Uterus (tissue), 4 donors: ENCODE measurements at places on chromosomes 16 and 17.

DNA sequence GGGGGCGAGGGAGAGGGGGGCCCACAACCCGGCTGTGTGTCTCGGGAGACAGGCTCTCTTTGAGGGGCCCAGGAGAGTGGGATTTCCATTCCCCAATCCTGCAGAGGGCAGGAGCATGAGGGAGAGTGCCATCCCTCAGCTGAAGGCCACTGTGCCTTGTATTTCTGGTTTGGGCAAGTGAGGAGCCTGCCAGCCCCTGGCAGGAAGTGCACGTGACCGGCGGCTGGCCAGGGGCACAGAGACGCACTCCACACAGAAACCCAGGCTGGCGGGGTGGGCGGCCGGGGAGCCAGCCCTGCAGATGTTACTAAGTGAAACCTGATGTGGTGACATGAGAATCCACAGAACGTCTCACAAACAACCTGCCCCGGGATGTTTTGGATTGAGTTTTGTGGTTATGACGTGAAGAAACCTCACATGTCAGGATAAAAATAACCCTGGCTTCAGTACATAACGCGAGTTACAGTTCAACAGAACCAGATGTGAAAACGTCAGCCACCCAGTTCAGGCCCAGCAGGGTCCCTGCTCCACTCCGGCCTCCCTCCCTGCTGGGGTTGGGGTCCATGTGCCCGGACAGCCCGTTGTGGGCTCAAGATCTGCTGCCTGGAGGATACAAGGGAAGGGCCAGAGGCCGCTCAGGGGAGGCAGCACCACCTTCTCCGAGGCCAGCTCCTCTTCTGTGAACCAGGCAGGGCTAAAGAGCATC, 51.7 kb upstream of the MTSS2 start:
- no peak overlapping the region for H3K4me3 ChIP-seq
- peaks cover 7% of the 10 kb centered on the region for H3K4me1 ChIP-seq
- peak; percentile 71 for DNase-seq
- H3K36me3 ChIP-seq = no peaks in the 10 kb centered on the region

DNA sequence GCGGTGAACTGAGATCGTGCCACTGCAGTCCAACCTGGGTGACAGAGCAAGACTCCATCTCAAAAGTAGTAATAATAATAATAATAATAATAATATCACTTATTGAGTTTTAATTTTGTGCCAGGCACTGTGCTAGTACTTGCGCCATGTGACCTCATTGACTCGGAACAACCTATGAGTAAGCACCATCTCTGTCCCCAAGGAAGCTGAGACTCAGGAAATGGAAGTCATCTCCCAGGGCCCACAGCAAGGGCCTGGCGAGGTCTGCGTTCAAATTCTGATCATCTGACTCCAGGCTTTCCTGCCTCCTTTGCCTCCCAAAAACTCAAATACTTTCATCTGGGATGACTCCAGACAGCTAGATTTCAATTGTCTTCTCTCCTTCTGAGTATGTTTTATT, 162.9 kb downstream of the SEC14L1 start:
- H3K27ac ChIP-seq = no peak overlapping the region
- no peak overlapping the region for H3K4me3 ChIP-seq
- H3K27me3 ChIP-seq = no peaks in the 10 kb centered on the region

GRCh38 chr17:77373299-77374169, 232.8 kb downstream of the SEC14L1 start:
- peaks cover 36% of the 10 kb centered on the region for H3K4me1 ChIP-seq
- DNase-seq = peak; percentile 73
- H3K27me3 ChIP-seq = no peaks in the 10 kb centered on the region

DNA sequence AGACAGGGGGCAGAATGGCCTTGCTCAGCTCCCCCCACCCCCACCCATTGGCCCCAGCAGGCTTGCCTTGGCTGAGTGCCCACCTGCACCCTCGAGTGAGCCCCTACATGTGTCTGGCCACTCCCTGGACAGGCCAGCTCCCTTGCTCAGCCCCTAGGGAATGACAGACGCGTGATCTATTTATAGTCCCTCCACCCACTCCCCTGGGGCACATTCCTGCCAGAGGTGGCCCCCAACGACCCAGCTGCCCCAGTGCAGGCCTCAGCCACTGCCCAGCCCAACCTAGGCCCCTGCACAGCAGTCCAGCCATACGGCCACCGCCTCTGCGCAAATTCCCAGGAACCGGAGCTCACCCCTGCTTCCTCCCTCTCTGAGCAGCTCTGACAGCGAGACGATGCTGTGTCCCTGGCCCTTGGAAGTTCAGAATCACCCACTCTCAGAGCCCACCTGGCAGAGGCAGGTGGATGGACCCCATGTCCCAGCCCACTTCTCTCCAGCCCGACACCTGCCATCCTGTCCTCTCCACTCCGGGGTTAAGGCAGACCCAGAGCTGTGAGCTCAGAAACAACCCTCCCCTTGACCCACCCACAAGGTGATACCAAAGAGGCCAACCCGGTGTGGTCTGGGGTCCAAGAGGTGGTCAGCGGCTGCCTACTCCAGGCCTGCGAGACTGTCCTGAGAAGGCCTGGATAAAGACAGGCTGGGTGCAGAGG, 11.5 kb upstream of the P2RX1 start:
- no peak for DNase-seq
- no peaks in the 10 kb centered on the region for H3K36me3 ChIP-seq
- no peak overlapping the region for H3K27ac ChIP-seq
- no peaks in the 10 kb centered on the region for H3K4me1 ChIP-seq

DNA sequence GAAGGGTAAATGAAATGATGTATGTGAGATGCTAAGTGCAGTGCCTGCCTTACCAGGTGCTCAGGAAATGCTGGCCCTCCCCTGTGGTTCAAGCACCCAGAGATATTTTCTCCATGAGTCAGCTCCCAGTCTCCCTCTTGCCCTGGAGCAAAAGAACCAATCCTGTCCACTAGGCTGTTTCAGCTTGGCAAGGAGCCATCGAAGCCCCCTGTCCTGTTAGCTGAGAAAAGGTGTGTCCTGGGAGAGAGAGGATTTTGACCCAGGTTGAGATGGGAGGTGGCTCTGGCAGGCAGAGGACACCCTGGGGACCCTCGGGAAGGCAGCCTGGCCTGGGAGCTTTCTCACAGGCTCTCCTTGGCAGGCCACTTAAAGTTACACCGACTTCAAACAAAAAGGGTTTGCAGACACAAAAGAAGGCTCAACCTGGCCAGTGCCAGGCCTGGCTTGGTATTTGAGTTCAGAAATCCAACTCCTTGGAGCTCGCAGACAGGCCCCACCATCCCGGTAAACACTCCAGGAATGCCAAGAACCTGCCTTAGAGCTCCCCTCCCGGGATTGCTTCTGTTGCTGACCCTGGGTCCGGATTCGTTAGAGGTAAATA, 29.6 kb downstream of the NTN1 start:
- H3K36me3 ChIP-seq = no peaks in the 10 kb centered on the region
- no peak for DNase-seq
- no peaks in the 10 kb centered on the region for H3K4me1 ChIP-seq
- H3K4me3 ChIP-seq = no peak overlapping the region

DNA sequence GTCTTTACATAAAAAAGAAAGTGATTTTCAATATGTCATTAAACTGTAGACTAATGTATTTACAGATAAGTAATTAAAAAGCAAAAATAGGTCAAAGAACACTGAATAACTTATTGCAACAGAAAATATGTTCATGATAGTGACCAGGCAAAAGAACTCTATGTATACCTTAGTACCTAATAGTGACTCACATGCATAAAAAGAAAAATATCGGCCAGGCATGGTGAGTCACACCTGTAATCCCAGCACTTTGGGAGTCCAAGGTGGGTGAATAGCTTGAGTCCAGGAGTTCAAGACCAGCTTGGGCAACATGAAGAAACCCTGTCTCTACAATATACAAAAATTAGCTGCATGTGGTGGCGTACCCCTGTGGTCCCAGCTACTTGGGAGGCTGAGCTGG, 33.0 kb upstream of the TOM1L1 start:
- no peak for DNase-seq
- H3K27ac ChIP-seq = no peak overlapping the region
- H3K36me3 ChIP-seq = no peaks in the 10 kb centered on the region
- H3K4me1 ChIP-seq = no peaks in the 10 kb centered on the region
- no peaks in the 10 kb centered on the region for H3K27me3 ChIP-seq

- no peaks in the 10 kb centered on the region for H3K4me1 ChIP-seq
- no peak for DNase-seq
- H3K27ac ChIP-seq = no peak overlapping the region
- H3K27me3 ChIP-seq = no peaks in the 10 kb centered on the region
Measured at GRCh38 chr16:7653746-7654461, 321.3 kb downstream of the RBFOX1 start.

- DNase-seq = no peak
- no peak overlapping the region for H3K27ac ChIP-seq
Measured at GRCh38 chr17:53490447-53490968, 332.2 kb upstream of the KIF2B start.

DNA sequence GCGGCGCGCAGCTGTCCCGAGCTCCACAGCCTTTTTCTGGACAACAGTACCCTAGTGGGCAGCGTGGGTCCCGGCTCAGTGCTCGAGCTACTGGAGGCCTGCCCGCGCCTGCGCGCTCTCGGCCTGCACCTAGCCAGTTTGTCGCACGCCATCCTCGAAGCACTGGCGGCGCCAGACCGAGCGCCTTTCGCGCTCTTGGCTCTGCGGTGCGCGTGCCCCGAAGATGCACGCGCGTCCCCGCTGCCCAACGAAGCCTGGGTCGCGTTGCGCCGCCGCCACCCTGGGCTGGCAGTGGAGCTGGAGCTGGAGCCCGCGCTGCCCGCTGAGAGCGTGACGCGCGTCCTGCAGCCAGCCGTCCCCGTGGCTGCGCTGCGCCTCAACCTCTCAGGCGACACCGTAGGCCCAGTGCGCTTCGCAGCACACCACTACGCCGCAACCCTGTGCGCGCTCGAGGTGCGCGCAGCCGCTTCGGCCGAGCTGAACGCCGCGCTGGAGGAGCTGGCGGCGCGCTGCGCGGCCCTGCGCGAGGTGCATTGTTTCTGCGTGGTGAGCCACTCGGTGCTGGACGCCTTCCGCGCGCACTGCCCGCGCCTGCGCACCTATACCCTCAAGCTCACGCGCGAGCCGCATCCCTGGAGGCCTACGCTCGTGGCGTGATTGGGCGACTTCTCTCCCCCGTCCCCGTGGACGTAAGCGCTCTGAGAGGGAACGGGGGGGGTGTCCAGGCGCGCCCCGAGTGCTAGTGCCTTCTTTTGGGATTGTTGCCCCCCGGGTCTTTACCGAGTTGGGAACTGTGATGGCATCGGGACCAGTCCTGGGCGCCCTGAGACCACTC, 1.2 kb upstream of the HSF4 start:
- H3K4me3 ChIP-seq = peak overlapping the region; percentile 28
- no peak for DNase-seq
- peak overlapping the region; percentile 48 for H3K27ac ChIP-seq
- H3K4me1 ChIP-seq = peaks cover 32% of the 10 kb centered on the region

- no peak for DNase-seq
- H3K27me3 ChIP-seq = no peaks in the 10 kb centered on the region
- H3K4me3 ChIP-seq = no peak overlapping the region
- no peak overlapping the region for H3K27ac ChIP-seq
- no peaks in the 10 kb centered on the region for H3K36me3 ChIP-seq
Measured at GRCh38 chr17:8960325-8961140, 5.0 kb downstream of the PIK3R5 start.

GRCh38 chr17:67365738-67366192, 612 bp downstream of the PSMD12 start:
- no peak for DNase-seq
- H3K36me3 ChIP-seq = no peaks in the 10 kb centered on the region
- H3K4me3 ChIP-seq = peak overlapping the region; percentile 86
- no peaks in the 10 kb centered on the region for H3K27me3 ChIP-seq
- H3K27ac ChIP-seq = peak overlapping the region; percentile 89

DNA sequence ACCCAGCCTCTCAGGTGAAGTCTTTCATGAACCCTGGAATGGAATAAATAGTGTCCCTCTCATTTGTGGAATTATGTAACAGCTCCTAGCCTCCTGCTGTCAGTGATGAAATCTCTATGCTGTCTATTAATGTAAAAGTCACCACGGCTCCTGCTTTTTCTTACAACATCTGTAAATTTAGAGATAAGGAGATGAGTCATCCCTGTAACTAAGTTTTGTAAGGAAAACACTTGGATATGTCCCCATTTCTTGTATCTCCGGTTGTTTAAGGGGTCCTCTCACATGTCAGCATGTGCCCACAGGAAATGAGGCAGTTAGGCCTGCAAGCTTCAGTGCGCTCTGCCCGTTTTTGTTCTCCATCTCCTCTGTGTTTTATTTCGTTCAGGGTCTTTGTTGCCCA, 2.8 kb upstream of the NAT9 start:
- no peaks in the 10 kb centered on the region for H3K36me3 ChIP-seq
- H3K27me3 ChIP-seq = no peaks in the 10 kb centered on the region
- H3K4me3 ChIP-seq = no peak overlapping the region
- H3K4me1 ChIP-seq = peaks cover 6% of the 10 kb centered on the region
- DNase-seq = no peak
- H3K27ac ChIP-seq = no peak overlapping the region

DNA sequence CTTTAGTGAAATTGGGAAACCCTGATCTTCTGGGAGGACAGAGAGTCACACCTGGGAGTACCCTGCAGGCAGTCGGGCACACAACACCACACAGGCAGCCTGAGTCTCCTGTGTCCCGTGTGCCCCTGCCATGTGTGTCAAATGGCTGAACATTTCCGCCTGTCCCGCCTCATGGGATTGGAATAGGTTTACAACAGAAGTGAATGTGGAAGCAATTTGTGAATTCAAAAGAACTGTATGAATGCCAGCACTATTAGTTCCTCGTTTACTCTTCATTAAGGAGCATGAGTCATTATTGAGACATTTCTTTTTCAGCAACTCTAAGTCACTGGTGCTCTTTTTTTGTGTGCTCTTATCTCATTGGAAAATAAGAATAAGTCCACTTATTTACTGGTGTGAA, 226.5 kb downstream of the PMP22 start:
- H3K4me3 ChIP-seq = no peak overlapping the region
- H3K27ac ChIP-seq = no peak overlapping the region
- H3K27me3 ChIP-seq = no peaks in the 10 kb centered on the region
- no peaks in the 10 kb centered on the region for H3K4me1 ChIP-seq
- H3K36me3 ChIP-seq = no peaks in the 10 kb centered on the region
- DNase-seq = no peak

DNA sequence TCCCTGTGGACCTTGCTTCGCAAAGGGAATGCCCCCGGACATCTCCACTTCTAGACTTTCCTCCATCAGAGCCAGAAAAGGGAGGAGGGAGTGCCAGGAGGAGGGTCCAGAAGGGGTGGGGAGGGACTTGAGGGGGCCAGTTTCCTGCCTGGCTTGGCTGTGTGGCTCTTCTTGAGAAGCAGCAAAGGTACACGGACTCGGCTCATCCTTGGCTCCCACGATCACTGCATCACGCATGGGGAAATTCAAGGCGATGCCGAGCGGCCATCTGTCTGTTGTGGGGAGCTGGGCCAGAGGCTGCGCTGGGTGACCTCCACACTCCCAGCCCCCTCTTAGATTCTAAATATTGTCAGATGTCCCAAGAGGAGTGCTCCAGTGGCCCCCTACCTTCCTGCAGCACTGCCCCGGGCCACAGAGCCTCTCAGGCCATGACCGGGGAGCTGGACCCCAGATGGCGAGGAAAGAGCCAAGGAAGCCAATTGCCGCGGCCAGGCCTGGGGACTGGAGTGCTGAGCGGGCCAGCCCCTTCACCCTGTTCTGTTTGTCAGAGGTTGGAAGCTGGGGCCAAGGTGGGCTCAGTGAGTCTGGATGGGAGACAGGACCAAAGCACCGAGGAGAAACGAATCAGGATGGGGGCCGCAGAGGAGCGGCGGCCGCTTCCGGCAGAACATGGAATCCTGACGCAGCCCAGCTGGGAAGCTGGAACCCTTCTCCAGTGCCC, 104.5 kb downstream of the RBFOX3 start:
- no peak overlapping the region for H3K4me3 ChIP-seq
- no peaks in the 10 kb centered on the region for H3K27me3 ChIP-seq
- H3K27ac ChIP-seq = no peak overlapping the region
